CD4-positive, alpha-beta T cell treated with Interleukin-10 for 1 hour (primary cell): ENCODE measurements at places on chromosomes 5 and 9.
A peak's percentile ranks its signal among the peaks of the same experiment; 100 is the strongest.

DNA sequence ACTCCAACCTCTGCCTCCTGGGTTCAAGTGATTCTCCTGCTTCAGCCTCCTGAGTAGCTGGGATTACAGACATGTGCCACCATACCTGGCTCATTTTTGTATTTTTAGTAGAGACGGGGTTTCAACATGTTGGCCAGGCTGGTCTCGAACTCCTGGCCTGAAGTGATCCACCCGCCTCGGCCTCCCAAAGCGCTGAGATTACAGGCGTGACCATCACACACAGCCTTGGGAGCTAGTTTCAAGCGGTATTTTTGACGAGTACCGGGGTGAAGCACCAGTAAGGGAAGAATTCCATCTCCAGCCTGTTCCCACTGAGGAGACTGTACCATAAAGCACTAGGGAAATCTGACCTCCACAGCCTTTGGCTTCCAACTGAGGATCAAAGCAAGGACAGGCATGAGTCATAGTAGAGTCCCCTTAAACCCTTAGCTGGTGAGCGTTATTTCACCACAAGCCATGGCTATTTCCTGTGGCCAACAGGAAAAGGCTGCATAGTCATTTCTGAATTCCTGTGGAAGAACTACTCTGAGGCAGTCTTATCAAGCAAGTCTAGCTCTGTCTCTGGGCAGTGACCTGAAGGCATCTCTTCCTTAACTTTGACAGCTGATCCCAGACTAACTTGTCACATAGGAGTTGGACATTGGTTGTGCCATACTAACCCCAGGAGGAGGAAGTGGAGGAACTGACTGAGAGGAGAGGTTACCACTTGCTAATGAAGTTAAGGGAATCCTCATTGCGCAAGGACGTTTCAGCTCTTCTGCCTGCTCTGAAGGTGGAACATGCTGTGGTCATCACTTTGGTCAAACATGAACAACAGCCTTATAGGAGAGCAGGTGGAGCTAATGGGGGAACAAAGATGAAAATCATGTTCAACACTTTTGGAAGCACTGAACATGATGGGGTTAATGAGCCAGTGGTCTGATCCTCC, 85.8 kb upstream of the DMRT1 start:
- no peak for DNase-seq

GRCh38 chr5:119312403-119312802, 43.4 kb upstream of the TNFAIP8 start:
- DNase-seq, result no peak

DNA sequence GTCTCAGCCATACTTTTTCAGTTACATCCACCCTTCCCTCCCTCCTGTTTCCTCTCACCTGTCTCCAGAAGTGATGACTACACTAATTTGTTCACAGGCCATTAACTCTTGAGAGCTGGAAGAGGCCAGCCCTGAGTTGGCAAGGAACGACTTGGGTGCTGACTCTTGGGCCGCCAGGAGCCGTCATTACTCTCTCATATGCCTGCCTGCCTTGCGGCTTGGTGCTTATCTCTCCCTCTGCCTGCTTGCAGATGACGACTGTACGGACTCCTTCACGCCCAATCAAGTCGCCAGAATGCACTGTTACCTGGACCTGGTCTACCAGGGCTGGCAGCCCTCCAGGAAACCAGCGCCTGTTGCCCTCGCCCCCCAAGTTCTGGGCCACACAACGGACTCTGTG, 66.1 kb downstream of the PAPPA start:
- DNase-seq, result no peak

DNA sequence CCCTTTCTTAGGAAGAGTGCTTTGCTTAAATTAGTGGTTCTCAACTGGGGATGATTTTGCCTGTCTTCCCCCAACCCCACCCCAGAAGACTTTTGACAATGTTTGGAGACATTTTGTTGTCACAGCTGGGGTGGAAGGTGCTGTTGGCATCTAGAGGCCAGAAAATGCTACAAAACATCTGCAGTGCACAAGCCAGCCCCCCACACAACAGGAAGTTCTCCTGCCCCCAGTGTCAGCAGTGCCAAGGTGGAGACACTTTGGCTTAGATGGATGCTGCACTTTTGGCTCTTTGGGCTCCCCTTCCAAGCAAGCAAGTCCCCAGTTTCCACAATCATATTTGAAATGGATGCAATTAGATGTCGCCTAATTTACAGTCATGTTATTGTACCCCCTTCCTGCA, 2.7 kb downstream of the HEMGN start:
- DNase-seq, result no peak

- peak; percentile 80 for DNase-seq
Observed at GRCh38 chr9:113657765-113658544, 194.4 kb downstream of the RGS3 start.
